ENCODE measurements at places on chromosomes 2 and 18. TPM values are rescaled to one million over a fixed set of nuclear protein-coding genes. Genes with fewer than 3 reads are reported as not detected.

EDAR gene
- total RNA-seq: 4.8 TPM

RGPD3 gene
- 0.04 TPM for total RNA-seq

GAREM2 gene
- total RNA-seq: 0.68 TPM

TLX2 gene
- total RNA-seq: not detected

PRKD3 gene
- 17.4 TPM for total RNA-seq

UGT1A5 gene
- 0.68 TPM for total RNA-seq

KCNE4 gene
- 0.12 TPM for total RNA-seq

ABCG5 gene
- total RNA-seq: not detected

DYTN gene
- not detected for total RNA-seq

MEP1B gene
- not detected for total RNA-seq

POU3F3 gene
- not detected for total RNA-seq

TWIST2 gene
- total RNA-seq: 0.48 TPM

SERPINB5 gene
- 213 TPM for total RNA-seq

CAPN13 gene
- 1.4 TPM for total RNA-seq

UGT1A4 gene
- total RNA-seq: 0.80 TPM

Measured in esophagus mucosa (tissue), 1 donor.